ENCODE measurements at places on chromosomes 7 and 10.

GRCh38 chr10:117168729-117169128 lies 28.6 kb upstream of the KCNK18 start:
- no peak for DNase-seq

- no peak for DNase-seq
Observed at GRCh38 chr7:40331915-40332314, 197.1 kb downstream of the SUGCT start.

DNA sequence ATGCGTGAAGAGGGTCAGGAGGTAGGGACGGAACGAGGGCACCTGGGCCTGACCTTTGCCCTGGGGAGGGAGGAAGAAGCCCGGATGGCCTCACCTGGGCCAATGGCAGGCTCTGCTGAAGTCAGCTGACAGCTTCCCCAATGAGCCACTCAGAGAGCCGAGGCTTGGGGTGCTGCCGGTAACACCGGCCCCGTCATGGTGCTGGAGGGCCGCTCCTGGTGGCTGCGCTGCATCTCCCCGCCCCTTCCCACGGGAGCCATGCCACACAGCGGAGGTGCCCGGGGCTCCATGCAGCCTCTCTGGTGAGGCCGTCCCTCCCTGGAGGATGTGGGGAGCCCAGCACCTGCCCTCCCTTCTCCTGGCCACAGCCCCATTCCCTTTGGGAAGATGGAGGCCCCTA lies 17.6 kb upstream of the MICALL2 start:
- DNase-seq, result no peak

- DNase-seq, result no peak
Observed at GRCh38 chr7:155802906-155803417, 9.3 kb downstream of the SHH start.

DNA sequence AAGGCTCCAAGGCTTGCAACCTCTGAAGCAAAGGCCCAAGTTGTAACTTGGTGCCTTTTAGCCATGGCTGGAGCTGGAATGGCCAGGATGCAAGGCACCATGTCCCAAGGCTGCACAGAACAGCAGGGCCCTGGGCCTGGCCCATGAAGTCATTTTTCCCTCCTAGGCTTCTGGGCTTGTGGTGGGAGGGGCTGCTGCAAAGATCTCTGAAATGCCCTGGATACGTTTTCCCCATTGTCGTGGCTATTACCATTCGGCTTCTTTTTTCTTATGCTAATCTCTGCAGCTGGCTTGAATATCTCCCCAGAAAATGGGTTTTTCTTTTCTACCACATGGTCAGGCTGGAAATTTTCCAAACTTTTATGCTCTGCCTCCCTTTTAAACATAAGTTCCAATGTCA lies 234.2 kb downstream of the CDK14 start:
- DNase-seq, result no peak

- no peak for DNase-seq
Observed at GRCh38 chr10:126286256-126286780, 102.0 kb downstream of the ADAM12 start.

- no peak for DNase-seq
Observed at GRCh38 chr7:110050785-110051184, 1040.1 kb upstream of the LRRN3 start.

DNA sequence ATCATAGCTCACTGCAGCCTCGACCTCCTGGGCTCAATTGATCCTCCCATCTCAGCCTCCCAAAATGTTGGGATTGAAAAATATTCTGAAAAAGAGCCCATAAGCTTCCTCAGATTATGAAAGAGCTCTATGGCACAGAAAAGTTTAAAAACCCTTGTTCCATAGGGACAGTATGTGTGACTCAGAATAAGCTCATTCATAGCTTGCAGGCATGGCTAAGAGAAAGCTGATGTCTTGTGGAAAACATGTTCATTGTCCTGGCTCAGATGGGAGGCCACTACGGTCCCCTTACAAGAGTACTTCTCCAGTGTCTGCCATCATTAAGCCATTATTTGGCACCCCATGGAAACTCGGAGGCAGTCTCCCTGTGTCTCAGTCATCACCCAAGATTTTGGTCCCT lies 64.0 kb downstream of the CCDC3 start:
- DNase-seq, result no peak

All from central memory CD8-positive, alpha-beta T cell (primary cell).